ENCODE measurements at places on chromosomes 13 and 19. TPM values are rescaled to one million over a fixed set of nuclear protein-coding genes. Genes with fewer than 3 reads are reported as not detected.

The JUNB gene
- 583 TPM for total RNA-seq

The CYP2F1 gene
- total RNA-seq, result not detected

The SIPA1L3 gene
- 8.3 TPM for total RNA-seq

The LPAR2 gene
- 1.9 TPM for total RNA-seq

GRCh38 chr13:106534639-106535551 is 567 bp downstream of the EFNB2 start:
- peak overlapping the region; percentile 82 for H3K4me3 ChIP-seq
- H3K27ac ChIP-seq, result peak overlapping the region; percentile 94
- no peak for DNase-seq
- no peaks in the 10 kb centered on the region for H3K27me3 ChIP-seq
- H3K4me1 ChIP-seq, result peaks cover 36% of the 10 kb centered on the region

- no peaks in the 10 kb centered on the region for H3K27me3 ChIP-seq
- H3K4me3 ChIP-seq, result no peak overlapping the region
- peaks cover 6% of the 10 kb centered on the region for H3K4me1 ChIP-seq
Measured at GRCh38 chr13:113622791-113623490, 35.1 kb downstream of the ATP4B start.

- no peaks in the 10 kb centered on the region for H3K4me1 ChIP-seq
- no peaks in the 10 kb centered on the region for H3K36me3 ChIP-seq
- no peaks in the 10 kb centered on the region for H3K27me3 ChIP-seq
- no peak overlapping the region for H3K27ac ChIP-seq
Measured at GRCh38 chr13:109400209-109400608, 386.2 kb downstream of the IRS2 start.

- peak overlapping the region; percentile 59 for H3K27ac ChIP-seq
- H3K4me1 ChIP-seq, result peaks cover 52% of the 10 kb centered on the region
- DNase-seq, result no peak
Measured at GRCh38 chr19:55253842-55254624, 4.8 kb downstream of the PPP6R1 start.

GRCh38 chr13:95644601-95645052 is at the start of gene DZIP1:
Gene DZIP1, minus strand, starts transcription at chr13:95644706. Its CDS starts 2,677 bp downstream, at chr13:95642029.
- no peaks in the 10 kb centered on the region for H3K36me3 ChIP-seq
- H3K27me3 ChIP-seq, result no peaks in the 10 kb centered on the region
- DNase-seq, result peak; percentile 56
- H3K4me3 ChIP-seq, result peak within 1 kb of the TSS; percentile 67

DNA sequence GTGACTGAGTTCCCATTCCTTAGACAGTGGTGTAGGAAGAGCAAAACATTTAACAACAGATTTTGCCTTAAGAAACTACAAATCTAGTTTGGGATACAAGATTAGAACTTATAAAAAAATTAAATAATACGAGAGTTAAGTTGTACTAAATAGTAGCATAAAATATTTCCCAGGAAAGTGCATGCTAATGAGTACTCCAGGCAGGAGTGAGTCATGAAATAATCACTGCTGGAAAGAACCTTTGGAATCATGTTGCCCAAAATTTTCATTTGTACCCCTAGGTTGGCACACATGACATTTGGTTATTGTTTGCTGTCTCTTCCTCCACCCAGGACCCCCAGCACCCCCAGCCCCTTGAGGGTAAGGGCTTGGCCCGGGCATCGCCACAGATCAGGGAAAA is 26.3 kb upstream of the KL start:
- no peaks in the 10 kb centered on the region for H3K27me3 ChIP-seq
- no peaks in the 10 kb centered on the region for H3K4me1 ChIP-seq
- H3K27ac ChIP-seq, result no peak overlapping the region
- H3K36me3 ChIP-seq, result no peaks in the 10 kb centered on the region
- H3K4me3 ChIP-seq, result no peak overlapping the region

DNA sequence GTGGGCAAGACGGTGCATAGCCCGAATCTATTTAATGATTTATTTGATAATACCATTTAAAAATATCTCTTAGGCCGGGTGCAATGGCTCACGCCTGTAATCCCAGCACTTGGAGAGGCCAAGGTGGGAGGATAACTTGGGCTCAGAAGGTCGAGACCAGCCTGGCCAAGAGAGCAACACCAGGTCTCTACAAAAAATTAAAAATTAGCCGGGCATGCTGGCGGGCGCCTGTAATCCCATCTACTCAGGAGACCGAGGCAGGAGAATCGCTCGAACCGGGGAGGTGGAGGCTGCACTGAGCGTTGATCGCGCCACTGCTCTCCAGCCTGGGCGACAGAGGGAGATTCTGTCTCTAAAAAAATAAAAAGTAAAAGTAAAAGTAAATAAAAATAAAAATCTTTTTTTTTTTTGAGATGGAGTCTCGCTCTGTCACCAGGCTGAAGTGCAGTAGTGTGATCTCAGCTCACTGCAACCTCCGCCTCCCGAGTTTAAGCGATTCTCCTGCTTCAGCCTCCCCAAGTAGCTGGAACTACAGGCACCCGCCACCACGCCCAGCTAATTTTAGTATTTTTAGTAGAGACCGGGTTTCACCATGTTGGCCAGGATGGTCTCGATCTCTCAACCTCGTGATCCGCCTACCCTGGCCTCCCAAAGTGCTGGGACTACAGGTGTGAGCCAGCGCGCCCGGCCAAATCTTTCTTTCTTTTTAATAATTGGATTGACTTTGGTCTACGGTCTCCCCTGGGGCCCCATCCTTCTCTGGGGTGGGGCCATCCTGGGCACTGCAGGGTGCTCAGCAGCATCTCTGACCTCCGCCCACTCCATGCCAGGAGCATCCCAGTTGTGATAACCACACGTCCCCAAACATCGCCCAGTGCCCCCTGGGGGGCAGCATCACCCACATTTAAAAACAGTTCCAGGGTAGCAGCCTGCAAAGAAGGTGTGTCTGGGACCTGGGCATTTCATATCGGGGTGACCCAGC is 90.7 kb downstream of the GNG7 start:
- H3K36me3 ChIP-seq, result no peaks in the 10 kb centered on the region
- peaks cover 4% of the 10 kb centered on the region for H3K4me1 ChIP-seq
- H3K27me3 ChIP-seq, result peaks cover 7% of the 10 kb centered on the region

DNA sequence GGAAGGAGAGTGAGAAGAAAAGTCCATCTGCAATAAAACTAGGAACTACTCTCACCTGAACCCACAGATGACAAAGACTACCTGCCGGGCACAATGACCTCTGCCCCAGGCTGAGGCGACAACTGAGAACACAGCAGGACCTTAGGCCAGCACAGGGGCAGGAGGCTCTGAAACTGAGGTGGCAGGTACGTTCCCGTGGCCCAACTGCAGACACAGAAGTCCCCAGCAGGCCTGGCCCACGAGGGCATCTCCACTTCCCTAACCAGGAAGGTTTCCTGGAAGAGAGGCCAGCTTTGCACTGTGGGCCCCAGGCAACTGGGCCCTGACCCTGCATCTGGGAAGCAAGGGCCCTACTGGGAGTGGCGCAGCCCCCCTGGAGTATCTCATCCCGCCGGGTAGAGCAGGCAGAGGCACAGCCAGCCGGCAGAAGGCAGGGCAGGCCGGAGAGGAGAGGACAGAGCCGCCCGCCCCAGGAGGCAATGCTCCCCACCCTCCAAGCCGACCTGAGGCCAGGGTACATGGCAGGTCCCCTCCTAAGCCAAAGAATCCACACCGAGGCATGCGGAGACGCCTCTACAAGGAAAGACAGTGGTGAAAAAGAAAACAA is 32.7 kb downstream of the STK24 start:
- DNase-seq, result no peak
- peak overlapping the region; percentile 35 for H3K27ac ChIP-seq
- no peak overlapping the region for H3K4me3 ChIP-seq
- no peaks in the 10 kb centered on the region for H3K27me3 ChIP-seq

DNA sequence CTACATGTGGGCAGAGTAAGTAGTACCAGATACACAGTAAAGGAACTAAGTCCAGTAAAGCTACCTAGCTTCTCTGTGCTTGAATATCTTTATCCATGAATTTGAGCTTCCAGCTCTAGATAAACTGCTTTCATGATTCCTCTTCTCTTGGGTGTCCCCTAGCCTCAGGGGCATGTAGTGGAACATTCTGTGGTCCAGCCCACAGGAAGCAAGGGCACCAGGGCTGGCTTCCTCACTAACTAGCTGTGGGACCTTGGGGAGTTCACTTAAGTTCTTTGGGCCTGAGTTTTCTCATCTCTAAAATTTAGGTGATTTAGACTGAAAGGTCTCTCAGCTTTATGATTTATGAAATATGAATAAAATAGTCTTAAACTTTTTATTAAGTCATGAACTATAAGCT is 185.7 kb downstream of the KATNAL1 start:
- H3K27ac ChIP-seq, result no peak overlapping the region
- H3K4me1 ChIP-seq, result peaks cover 5% of the 10 kb centered on the region
- peaks cover 3% of the 10 kb centered on the region for H3K27me3 ChIP-seq
- no peak for DNase-seq

DNA sequence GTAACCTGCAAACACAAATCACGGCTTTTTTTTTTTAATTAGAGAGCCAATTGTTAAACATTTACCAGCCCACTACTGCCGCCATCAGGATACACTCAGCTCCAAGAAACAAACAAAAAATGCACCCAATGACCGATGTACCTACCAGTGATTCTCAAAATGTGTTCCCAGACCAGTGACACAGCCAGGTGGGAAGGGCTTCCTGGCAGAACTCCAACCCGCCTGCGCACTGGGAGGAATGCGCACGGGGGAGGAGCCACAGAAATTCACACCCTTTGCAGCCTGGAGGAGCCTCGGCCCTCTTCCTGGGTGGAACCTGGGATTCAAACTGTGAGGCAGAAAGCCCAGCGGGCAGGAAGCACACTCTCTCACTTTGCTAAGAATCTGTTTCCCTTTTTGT is 255.9 kb downstream of the TBC1D4 start:
- no peaks in the 10 kb centered on the region for H3K4me1 ChIP-seq
- no peak overlapping the region for H3K4me3 ChIP-seq
- no peak overlapping the region for H3K27ac ChIP-seq

DNA sequence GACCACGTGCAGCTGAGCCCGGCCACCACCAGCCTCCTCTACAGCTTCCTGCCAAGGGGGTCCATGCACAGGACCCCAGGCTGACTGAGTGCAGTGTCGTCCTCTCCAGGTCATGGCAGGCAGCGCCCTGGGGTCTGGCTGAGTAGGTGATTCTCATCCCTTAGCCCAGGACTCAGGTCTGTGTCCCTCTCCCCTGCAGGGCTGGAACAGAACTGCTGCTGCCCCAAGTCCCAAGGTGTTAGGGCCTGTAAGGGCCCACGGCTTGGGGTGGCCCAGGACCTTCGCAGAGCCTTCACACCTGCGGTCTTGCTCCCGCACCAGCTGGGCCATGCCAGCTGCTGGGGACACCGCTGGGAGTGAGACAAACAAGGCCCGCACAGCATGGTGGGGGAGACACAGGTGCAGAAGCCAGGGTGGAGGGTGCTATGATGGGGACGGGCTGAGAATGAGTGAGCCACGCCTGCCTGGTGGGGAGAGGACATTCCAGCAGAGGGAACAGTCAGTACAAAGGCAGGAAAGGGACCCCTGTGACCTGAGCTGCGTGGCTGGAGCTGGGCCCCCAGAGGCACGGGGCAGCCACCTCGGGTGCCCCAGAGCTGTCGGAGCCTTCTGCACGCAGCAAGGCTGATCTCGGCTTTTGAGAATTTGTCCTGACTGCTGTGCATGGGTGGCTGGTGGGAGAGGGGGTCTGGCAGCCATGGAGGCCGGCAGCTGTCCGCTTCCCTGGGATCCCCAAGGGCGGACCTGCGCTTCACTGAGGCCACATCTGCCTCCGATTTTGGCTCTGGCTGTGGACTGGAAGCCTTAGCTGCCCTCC is 11.9 kb downstream of the PLEKHF1 start:
- H3K27ac ChIP-seq, result peak overlapping the region; percentile 69
- DNase-seq, result no peak
- no peaks in the 10 kb centered on the region for H3K27me3 ChIP-seq
- H3K4me1 ChIP-seq, result peaks cover 60% of the 10 kb centered on the region
- no peaks in the 10 kb centered on the region for H3K36me3 ChIP-seq
- H3K4me3 ChIP-seq, result no peak overlapping the region

DNA sequence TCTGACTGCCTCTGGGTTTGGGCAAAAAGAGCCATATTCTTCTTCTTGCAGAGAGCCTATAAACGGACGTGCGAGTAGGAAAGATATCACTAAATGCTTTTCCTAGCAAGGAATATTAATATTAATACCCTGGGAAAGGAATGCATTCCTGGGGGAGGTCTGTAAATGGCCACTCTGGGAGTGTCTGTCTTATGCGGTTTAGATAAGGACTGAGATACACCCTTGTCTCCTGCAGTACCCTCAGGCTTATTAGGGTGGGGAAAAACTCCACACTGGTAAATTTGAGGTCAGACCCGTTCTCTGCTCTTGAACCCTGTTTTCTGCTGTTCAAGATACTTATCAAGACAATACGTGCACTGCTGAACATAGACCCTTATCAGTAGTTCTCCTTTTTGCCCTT is 763.8 kb downstream of the SLITRK5 start:
- H3K4me3 ChIP-seq, result no peak overlapping the region
- H3K27me3 ChIP-seq, result no peaks in the 10 kb centered on the region
- H3K27ac ChIP-seq, result no peak overlapping the region
- DNase-seq, result no peak

DNA sequence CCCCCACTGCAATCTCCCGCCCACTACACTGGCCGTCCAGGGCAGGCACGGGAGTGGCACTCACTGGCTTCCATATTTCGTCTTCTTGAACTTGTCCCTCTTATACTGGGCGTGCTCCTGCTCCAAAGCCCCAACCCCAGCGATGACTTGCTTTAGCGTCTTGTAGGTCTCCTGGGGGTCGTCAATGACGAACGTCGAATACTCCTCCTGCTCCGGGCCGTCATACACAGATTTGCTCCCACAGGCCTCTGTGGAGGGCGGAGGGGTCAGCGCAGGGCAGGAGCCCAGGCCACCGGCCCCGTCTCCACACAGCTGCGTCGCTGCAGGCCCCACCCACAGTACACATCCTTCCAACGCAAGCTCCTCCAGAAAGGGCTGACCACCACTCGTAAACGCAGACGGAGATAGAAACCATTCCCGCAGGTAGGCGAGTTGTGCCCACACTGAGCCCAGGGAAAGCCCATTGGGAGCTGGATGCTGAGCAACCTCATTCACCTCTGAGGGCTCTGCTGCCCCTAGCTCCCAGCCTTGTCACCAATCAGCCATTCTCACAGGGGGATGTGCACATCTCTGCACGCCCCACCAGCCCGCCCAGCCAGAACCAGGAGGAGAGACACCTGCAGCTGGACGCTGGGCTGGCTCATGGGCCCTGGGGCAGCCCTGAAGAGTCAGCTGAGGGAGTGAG is 7.9 kb upstream of the C13orf46 start:
- H3K27ac ChIP-seq, result peak overlapping the region; percentile 84
- H3K4me1 ChIP-seq, result no peaks in the 10 kb centered on the region
- H3K4me3 ChIP-seq, result no peak overlapping the region
- no peaks in the 10 kb centered on the region for H3K27me3 ChIP-seq

- H3K27me3 ChIP-seq, result no peaks in the 10 kb centered on the region
- H3K4me3 ChIP-seq, result no peak overlapping the region
- no peak overlapping the region for H3K27ac ChIP-seq
- no peaks in the 10 kb centered on the region for H3K4me1 ChIP-seq
- no peaks in the 10 kb centered on the region for H3K36me3 ChIP-seq
Measured at GRCh38 chr13:26095338-26095737, 43.5 kb upstream of the SHISA2 start.

All from tibial nerve (tissue), 4 donors.